ENCODE measurements at places on chromosomes 2 and 18.
A peak's percentile ranks its signal among the peaks of the same experiment; 100 is the strongest.

DNA sequence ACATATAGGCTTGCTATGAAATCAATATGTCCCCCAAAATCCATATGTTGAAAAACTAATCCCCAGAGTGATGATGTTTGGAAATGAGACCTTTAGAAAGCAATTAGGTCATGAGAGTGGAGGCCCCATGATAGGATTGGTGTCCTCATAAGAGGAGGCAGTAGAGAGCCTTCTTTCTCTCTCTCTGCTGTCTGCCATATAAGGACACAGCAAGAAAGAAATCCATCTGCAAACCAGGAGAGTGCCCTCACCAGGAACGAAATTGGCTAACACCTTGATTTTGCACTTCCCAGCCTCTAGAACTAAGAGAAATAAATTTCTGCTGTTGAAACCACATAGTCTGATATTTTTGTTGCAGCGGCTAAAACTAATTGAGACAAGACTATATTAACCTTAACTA is 89.5 kb downstream of the NBAS start:
- no peak for DNase-seq

GRCh38 chr18:33540392-33540791 is 37.6 kb upstream of the ASXL3 start:
- no peak for DNase-seq

DNA sequence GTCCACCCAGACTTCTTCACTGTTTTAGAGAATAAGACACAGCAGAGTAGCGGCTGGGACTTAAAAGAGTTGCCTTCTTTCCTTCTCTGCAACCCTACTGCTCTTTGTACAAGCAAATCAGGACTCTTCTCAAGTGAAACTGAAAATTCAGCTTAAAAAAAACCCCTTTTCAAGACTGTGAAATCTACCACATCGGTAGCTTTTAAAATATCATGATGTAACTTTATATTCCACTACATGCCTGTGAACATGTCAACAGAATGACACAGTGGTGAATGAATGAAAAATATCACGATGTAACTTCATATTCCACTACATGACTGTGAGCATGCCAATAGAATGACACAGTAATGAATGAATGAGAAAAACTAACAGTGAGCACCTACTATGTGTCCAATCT is 53.4 kb downstream of the TCF4 start:
- DNase-seq: no peak

DNA sequence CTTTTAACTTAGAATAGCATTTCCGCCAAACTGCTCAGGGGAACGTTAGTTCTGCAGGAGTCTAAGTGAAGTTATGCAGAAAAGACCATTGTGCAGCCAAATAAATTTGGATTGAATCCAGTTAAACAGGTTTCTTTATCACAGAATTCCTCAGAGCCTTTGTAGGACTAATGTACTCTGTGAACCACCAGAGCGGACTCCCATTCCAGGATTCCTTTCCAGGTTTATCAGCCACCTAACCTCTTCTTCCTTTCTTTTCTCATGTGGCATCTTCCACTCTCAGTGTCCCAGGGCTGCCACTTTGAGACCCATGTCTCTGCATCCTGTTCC is 350.4 kb downstream of the TSN start:
- DNase-seq: no peak

DNA sequence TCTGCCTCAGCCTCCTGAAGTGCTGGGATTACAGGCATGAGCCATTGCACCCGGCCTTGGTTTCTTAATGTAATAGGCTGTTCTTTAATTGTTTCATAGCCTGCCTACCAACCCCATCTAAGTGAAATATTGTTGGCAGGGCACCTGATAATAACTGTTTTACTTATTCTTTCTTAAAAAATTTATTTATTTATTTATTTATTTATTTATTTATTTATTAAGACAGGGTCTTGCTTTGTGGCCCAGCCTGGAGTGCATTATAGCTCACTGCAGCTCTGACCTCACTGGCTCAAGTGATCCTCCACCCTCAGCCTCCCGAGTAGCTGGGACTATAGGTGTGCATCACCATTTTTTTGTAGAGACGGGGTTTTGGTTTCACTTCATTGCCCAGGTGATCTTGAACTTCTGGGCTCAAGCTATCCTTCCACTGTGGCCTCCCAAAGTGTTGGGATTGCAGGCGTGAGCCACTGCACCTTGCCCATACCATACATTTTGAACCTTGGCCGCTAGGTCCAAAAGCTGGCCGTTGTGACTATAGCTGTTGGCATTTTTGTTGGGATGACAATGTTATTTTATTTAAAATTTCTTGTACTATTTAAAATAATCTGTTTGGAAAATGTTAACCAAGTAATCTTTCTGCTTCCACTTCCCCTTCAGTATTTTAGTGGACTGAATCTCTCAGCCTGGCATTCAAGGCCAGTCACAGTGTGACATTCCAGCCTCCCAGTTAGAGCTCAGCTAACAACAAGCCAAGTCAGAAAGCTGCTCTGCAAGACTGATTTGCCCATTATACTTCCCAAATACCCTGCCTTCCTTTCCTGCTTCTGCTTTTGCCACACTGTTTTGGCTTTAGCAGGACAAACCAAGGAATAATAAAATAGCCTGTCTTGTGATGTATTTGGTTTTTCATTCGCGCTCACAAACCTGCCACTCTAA is 52.4 kb downstream of the BABAM2 start:
- no peak for DNase-seq

DNA sequence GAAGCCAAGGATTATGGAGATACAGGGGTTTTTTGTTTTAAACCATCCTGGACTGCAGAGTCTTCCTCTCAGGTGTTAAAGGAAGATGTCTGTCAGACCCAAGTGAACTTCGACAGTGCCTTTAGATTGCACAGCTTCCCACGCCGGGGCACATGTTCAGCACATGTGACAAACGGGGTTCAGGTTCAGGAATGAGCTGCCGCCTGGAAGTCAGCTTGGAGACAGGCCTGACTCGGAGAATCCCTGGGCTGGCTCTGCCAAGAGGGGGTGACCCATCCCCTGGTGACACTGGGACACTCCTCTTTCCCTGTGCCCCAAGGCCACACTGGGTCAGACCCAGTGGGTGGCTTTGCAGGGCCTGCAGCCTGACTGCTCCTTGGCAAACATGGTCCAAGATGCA is 359.3 kb upstream of the SALL3 start:
- no peak for DNase-seq

DNA sequence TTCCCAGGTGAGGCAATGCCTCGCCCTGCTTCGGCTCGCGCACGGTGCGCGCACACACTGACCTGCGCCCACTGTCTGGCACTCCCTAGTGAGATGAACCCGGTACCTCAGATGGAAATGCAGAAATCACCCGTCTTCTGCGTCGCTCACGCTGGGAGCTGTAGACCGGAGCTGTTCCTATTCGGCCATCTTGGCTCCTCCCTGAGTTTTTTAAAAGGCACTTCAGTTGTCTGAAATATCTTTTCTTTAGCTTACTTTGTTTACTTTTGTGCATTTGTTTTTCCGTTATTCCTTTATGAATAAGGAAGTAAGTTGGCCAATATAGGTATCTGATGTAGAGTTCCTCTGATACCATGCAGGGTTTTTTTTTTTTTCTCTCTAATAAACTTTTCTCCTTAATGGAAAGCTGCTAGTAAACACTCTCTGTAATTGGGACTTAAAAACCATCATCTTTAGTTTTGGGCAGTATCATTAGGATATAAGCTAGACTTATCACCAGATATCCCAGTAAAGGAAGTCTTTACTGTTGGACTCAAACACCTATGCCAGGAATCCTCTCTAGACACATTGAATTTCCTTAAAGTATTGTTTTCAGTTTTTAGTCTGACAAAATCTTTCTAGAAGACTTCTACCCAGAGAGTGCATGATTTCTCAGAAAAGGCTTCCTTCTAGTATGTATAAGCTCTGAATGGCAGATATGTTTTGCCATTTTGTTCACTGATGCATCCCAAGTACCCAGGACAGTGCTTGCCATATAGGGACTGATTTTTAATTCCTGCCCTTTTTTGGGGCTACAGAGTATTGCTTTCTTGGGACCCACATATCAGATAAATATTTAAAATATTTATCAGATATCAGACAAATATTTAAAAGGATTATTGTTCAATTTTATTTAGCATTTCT is 35.8 kb upstream of the DYSF start:
- DNase-seq: no peak

DNA sequence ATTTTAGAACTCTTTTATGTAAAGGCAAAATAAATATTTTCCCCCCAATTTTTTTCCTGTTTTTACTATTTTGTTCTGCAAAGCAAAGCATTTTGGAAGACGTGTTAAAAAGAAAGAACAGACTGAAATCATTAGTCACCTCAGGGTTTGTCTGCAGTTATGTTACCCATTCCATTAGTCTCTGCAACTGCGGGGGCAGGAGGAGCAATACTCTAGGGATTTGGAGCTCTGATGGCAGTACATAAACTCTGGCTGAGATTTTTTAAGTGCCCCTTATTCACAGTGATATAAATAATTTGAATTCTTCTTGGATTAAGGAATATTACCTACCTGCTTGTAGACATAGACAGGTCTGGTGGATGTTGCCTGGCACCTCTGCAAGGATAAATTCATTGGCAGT is 88.0 kb upstream of the CELF4 start:
- DNase-seq: no peak

GRCh38 chr2:69997015-69997830 is 35.8 kb upstream of the ASPRV1 start:
- no peak for DNase-seq

DNA sequence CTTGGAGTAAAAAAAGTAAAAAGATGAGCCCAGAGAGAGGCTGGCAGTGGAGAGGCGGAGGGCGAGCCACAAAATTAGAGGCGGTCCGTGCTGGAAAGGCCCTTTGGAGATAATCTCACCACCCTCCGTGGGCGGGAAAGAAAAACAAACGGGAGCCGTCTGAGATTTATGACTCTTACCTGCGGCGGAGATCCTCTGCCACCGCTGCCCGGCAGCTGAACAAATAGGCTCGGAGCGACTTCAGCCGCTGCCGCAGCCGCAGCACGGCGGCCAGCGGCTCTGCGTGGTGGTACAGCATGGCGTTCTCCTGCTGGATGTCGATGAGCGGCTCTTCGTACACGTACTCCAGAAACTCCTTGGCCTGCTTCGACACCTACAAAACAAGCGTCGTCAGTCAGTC is 94.6 kb downstream of the PLEKHM3 start:
- no peak for DNase-seq

DNA sequence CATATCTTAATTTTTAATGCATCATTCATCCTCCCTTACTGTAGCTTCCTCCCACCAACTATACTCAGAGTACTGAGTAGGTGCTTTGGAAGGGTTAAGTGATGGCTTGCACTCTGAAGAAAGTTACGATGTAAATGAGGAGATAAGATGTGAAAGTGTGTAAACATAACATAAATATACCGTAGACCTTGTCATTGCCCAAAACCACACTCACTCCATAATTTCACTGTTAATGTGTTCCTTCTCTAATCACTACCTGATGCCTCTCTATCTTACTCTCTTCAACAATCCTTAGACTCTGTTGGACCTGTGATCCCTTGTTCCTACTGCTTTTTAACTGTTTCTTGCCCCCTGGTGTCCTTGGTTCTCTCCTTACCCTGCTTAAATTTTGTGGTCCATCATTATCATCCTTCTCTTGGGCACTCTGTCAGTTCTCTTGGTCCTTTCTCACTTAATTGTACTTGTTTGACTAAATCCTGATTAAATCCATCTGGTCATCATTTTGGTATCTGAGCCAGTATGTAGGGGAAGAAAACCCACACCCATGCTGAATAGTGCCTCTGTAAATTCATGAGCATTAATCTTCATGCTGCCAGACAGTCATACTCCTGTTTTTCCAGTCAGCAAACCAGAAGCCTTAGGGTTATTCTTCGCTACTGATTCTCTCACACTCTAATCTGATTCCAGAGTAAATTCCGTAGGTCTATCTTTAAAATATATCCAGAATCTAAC is 45.0 kb downstream of the PMS1 start:
- peak; percentile 70 for DNase-seq

DNA sequence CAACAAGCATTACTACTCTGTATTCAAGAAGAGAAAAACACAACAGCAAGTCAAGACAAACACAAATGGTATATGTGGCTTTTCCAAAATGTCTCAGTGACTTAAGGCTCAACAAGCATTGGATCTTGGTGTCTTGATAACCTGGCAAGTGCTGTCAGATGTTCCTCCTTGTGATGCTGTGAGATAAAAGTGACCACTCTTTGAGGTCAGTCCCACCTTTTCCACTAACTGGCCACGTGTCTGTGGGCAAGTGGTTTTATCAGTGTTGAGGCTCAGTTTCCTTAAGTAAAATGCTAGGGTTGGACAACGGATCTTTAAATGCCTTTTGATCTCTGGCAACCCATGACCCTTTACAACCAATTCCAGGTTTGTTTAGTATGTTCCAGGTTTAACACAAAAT is 98.7 kb downstream of the BCL2 start:
- DNase-seq: no peak

GRCh38 chr2:170929686-170930050 is 615 bp downstream of the GORASP2 start:
- no peak for DNase-seq
